Fibroblast of mammary gland (primary cell): ENCODE measurements at places on chromosomes 5 and 9.

DNA sequence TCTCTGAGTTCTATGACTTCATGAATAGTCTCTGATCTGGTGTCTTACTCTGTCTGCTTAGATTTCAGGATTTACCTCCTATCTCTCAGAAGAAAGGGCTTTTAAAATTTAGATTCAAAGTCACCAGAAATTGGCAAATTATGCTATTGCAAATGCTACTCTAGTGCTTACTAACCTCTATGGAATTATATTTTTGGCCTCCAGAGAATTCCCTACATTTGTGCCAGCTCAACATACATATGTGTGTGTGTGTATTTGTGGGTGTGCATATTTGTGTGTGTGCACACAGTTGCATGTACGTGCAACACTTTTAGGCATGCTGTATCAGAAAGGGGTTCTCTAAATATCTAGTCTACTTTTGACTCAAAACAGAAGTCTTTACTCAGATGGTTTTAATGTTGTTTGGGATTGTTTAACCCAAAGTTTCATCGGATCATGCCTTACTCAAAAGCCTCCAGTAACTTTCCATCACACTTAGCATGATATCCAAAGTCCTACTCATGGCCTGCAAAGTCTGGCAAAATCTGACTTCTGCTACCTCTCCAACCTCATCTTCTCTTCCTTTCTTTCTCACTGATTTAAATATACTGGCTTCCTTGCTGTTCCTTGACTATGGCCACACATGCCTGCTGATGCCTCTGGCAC is 147.6 kb upstream of the NR3C1 start:
- peak; percentile 58 for DNase-seq

DNA sequence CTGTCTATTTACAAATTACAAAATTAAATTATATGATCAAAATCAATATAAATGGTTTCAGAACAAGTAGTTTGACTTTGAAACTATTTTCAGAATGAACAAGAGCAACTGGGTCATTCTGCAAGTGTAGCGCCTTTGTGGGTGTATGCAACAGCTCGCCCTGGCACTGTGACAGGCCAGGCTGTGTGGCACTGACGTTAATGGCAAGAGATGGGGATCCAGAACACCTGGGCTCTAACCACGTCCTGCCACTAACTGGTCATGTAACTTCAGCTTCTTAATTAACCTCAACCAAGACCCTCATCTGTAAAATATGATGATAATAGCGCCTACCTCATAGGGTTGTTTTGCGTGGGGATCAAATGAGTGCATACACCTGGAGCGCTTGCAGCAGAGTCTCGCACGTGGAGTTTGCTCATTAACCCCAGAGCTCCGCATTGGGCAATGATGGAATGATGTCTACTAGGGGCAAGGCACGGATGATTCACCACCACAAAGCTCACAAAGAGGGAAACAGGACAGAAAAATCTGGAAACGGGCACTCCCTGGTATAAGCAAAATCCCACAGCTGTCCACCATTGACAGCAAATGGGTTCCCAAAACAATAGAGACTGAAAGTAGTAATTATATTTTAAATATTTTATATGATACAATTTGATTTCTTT is 639.4 kb downstream of the SEMA5A start:
- peak; percentile 91 for DNase-seq

- DNase-seq = no peak
Measured at GRCh38 chr5:24963611-24964010, 318.8 kb upstream of the CDH10 start.

- DNase-seq = no peak
Measured at GRCh38 chr5:100584069-100584468, 48.9 kb downstream of the FAM174A start.

DNA sequence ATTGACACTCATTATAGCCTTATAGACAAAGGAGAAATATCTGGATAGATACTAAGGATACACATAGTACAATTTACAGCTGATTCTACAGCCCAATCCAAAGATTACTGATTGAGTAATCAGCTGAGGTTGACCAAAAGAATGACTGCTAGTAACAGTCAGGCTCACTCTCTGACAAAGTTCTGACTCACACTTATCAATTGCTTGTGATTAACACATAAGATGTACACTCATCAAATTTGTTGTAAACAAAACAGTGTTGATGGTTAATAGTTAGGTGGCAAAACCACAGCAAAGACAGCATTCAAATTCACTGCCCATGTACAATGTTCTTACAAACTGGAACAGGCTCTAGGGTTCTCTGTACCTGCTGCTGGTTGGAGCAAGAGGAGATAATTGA is 422.7 kb downstream of the TLE1 start:
- DNase-seq = peak; percentile 76

DNA sequence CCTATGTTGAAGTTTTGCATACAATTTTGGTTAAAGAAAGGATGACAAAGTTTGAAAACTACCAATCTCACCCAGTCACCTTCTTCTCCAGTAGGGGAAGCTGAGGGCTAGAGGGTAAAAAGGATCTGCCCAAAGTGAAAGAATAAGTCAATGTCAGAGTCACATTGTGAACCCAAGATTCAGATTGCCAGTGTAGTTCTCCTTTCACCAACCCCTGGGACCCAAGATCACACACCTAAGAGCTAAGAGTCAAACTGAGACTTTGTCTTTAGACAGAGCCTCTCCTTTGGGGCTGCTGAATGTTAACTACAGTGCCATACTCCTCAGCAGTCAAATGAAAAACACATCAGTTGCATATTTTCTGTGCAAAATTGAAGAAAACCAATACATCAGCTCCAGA is 210.6 kb downstream of the ATP10B start:
- DNase-seq = no peak

- no peak for DNase-seq
Measured at GRCh38 chr9:116686135-116686534, 970 bp upstream of the TRIM32 start.

DNA sequence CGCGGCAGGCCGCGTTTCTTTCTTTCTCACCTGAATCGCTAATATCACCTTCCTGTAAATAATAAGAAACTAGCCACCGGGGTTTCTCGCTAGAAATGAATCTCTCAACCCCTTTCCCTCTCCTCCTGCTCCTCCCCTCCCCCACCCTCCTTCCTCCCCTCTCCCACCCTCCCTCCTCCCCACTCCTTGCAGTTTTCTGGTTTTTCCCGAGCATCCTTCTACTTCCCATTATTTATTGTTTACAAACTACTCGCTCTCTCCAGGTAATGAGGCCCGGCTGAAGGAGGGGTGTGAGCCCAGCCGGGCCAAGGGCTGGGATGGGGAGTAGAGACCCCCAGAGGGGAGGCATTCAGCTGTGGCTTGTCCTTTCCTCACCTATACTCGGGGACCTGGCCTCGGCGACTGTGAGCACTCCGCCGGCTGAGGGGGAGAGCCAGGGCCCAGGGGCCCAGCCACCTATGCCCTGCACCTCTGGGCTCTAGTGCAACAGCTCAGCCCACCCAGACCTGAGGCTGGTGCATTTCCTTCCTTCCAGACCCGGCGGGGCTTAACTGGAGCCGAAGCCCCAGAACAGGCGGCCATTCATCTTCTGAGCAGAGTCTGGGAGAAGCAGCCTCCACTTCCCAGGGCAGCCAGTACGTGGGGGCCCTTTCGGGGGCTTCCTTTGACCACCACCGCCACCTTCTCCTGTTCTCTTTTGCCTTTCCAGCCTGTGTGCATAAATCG is 2.1 kb upstream of the IRX4 start:
- no peak for DNase-seq

- no peak for DNase-seq
Measured at GRCh38 chr9:2196757-2197156, 181.6 kb downstream of the SMARCA2 start.

DNA sequence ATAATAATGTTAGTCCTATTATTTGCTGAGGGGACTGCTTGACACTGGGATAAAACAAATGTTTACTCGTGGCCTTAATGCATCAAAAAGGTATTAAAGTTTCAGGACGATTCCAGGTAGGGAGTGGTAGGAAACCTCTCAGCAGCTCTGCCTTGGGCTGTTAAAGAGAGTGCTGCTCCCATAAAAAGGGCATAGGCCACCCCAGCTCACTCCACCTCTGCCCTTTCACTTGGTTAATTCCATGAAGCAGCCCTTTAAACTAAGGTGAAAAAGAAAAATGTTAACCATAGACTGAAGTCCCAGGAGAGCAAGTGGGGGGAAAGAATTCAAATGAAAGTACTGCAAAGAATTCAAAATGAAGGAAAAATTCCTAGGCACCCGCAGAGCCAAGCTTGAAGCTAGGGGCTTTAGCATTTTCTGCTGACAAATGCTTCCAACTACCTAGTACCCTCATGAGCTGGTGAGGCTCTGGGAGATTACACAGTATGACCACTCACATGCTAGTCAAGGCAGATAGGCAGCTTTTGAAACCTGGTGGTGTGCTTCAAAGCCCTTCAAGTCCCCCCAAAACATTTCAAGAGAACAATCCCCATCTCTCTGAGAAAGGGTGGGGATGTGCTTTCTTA is 8.5 kb downstream of the KLF9 start:
- no peak for DNase-seq

GRCh38 chr5:76219636-76220035 is 136.5 kb downstream of the SV2C start:
- DNase-seq = no peak

GRCh38 chr5:148998174-148998797 is 64.6 kb downstream of the SH3TC2 start:
- peak; percentile 80 for DNase-seq

GRCh38 chr9:36401164-36401740 is 1.2 kb upstream of the RNF38 start:
- DNase-seq = peak; percentile 67
